OCI-LY7 (cell line): ENCODE measurements at places on chromosomes 11 and 22. TPM values are rescaled to one million over a fixed set of nuclear protein-coding genes. Genes with fewer than 3 reads are reported as not detected.

PHF21B gene
- 12.4 TPM in 2 replicates for total RNA-seq

C11orf58 gene
- total RNA-seq, result 131 and 146 TPM in 2 replicates

LDHAL6A gene
- not detected in 2 replicates for total RNA-seq

MYBPC3 gene
- total RNA-seq, result 0.18 and 0.29 TPM in 2 replicates
